Brain pericyte (primary cell): ENCODE measurements at places on chromosomes 7 and 10.

GRCh38 chr10:125057158-125058001 is 103.0 kb downstream of the CTBP2 start:
- DNase-seq = peak; percentile 65

DNA sequence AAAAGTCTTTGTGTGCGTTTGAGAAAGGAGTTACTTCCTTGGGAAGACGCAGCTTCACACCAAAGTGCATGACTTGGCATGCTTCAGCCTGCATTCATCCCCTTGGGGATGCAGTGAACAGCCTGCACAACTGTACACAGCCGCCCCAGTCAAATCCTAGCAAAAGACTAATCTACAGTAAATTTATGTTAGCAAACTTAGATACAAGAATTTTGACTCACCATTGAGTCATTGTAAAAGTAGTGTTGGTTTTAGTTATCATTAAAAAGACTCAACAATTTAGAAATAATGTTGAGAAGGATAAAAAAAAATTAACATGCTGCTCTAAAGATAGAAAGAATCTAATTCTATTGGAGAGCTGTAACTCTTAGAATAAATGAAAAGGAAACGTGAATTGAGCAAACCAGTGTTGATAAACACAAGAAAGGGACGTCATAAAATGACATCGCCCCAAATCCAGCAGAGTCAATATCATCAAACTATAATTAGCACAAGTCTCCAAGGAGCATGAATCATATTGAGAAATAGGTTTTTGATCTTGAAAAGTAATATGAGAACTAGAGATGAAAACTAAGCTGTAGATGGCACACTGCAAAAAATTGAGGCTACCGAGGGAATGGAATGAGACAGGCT is 11.9 kb upstream of the OPTN start:
- peak; percentile 58 for DNase-seq

DNA sequence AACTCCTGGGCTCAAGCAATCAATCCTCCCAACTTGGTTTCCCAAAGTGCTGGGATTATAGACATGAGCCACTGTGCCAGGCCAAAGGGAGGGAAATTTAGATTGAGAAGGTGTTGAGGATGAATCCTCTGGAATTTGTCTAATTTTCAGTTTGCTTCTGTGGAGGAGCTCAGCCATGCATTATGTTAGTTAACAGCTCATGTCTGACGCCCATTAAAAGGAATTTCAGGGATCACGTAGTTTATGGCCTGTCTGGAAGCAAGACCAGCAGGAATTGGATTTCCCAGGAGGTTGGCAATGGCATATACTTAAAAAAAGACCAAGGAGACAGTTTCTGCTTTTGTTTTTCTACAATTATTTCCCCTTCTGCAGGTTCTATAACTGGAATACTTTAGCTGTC is 165.7 kb downstream of the OTUD1 start:
- no peak for DNase-seq

GRCh38 chr7:41921453-41921981 is 218.6 kb upstream of the INHBA start:
- no peak for DNase-seq

DNA sequence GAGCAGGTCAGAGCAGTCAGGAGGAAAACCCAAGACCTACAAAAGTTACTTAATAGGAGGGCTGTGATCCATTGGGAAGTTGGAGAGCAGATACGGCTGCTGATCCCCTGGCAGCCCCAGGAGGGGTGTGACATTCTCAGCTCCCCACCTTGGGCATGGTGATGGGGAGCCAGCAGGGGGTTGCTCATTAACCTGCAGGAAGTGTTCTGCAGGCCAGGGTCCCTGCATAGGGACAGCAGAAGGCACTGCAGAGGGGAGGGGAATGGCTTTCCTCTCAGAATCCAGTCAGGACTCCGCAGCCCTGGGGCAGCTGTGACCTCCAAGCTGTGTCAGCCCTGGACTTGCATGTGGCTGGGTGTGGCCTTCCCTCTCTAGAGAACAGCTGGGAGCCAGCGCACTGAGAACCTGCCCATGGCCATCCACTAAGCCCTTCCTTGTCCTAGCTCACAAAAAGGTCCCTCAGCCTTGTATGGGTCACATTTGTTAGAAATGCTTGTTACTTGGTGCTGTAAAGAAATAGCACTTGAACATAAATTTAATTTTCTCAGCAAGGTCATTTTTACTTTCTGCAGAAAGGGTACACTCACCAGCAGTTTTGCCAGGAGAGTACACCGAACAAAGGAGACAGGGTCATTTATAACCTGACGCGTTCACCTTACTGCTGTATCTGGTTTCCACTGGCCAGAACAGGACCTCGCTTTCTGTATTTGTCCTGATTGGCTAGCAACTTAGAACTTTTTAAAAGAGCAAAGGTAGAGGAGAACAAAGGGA is 169.6 kb downstream of the COBL start:
- no peak for DNase-seq

DNA sequence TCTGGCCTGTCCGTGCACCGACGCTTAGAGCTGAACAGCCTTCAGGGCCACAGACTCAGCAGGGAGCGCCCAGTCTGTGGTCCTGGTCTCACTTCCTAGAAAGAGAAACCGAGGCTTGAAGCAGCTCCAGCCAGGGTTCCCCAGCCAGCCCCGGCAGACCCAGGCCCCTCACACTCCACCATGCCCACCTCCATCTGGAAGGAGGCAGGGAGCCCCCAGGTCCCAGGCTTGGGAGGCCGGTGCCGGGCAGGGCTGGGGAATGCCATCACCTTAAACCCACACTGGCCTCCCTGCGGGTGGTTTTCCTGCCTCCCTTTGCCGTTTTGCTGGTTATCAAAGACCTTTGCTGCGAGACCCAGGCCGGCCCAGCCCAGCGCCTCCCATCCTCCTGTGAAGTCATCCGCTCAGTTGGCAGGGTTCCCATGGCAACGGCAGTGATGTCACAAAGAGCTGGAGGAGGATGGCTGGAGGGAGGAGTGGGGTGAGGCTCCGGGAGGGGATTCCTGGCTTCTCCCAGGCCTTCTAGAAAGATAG is 24.0 kb downstream of the ELFN1 start:
- no peak for DNase-seq

- DNase-seq = no peak
These were observed 35.9 kb upstream of the TUBB8 start for GRCh38 chr10:85044-85443.

GRCh38 chr7:149717481-149717880 is 55.9 kb downstream of the ZNF467 start:
- DNase-seq = no peak
